Stimulated activated naive B cell treated with anti-CD40 and anti-IgM and Interleukin-4, amounts not matched to agents 10 μg/mL and 1 μg/mL and 100 μg/mL, for 72 hours (primary cell): ENCODE measurements at places on chromosomes 5 and 9.

DNA sequence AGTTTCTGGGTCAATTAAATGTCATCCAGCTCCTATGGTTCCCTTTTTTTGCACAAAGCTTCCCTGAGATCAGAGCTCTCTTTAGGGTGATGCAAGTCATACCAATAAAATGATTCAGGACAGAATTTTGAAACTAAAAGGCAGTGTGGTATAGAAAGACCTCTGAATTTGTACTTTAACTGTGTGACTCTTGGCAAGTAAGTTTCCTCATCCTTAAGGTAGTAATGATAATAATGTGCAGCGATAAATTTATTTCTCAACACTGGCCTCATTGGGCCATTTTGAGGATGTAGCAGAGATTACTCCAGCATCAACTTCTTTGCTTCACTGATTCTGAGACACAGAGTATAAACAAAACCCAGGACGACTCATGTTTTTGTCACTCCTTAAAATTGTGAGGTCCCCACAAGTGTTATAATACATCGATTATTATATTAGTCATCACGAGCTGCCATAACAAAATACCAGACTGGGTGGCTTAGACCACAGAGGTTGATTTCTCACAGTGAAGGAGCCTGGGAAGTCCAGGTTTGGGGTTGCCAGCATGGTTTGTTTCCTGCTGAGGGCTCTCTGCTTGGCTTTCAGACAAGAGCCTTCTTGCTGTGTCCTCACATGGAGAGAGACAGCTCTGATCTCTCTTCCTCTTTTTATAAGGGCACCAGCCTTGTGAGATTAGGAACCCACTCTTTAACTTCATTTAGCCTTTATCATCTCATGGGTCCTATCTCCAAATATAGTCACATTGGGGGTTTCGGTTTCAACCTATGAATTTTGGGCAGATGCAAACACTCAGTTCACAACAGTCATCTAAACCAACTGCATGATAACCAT is 293.0 kb downstream of the ZNF608 start:
- DNase-seq = peak; percentile 81

DNA sequence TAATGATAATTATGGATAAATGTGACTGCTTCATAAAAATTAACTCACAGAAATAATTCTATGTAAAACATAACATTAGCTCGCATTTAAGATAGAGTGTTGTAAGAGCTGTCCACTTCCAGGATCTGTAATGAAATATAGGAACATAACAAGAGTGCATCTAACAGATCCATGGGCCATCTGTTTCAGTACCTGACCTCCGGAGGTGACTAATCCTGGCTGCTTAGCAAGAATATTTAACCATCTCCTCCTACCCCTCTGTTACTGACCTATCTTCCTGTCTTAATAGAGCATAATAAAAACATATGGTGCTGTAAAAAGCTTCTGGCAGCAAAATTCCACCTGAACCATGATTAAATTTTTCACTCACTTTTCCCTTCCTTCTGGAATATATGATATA is 7.1 kb downstream of the PLCXD3 start:
- no peak for DNase-seq

DNA sequence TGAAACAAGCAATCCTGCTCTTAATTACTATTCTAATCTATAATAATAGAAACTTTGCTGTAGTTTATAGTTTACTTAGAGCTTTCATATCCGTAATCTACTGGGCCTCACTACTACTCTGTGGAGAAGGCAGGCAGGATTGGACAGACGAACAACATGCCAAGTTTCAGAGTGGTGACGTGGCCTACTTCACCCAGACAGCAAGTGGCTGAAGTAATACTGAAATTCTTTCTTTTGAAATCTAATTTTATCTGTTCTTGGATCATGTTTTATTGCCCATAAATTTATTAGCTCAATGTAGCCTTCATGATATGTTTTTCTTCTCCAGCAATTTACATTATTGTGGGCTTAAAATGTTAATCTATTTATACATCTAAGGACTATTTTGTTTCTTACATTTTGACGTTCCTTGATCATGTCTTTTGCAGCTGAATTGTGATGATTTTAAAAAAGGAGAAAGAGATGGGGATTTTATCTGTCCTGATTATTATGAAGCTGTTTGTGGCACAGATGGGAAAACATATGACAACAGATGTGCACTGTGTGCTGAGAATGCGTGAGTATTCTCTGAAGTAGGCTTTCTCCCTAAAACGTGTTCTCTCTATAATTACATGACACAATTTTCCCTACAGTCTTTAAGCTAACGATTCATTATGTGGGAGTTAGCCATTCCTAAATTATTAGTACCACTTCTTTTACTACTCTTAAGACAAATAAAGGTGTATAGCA is 22.4 kb downstream of the SPINK5 start:
- no peak for DNase-seq

GRCh38 chr5:178468196-178468685 is 122.0 kb downstream of the COL23A1 start:
- no peak for DNase-seq

DNA sequence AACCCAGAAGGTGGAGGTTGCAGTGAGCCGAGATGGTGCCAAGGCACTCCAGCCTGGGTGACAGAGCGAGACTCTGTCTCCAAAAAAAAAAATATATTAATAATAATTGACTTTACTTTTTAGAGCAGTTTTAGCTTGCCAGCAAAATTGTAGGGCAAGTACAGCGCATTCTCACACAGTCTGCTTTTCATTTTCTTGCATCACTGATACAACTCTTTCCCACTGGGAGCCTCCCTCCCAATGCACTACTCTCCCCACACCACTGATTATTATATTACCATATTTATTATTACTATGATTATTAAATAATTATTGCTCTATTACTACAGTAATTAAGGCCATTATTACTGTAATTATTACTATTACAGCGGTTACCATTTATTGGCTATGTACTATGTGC is 212.8 kb downstream of the GNA14 start:
- DNase-seq = no peak

GRCh38 chr9:91991721-91992341 is 41.8 kb upstream of the ROR2 start:
- no peak for DNase-seq

- DNase-seq = no peak
These were observed 9.1 kb downstream of the FAXDC2 start for GRCh38 chr5:154841273-154841661.

- DNase-seq = no peak
These were observed 41.4 kb downstream of the PUM3 start for GRCh38 chr9:2802494-2802921.
